Dermis microvascular lymphatic vessel endothelial cell (primary cell): ENCODE measurements at places on chromosomes 12 and 14. TPM values are rescaled to one million over a fixed set of nuclear protein-coding genes. Genes with fewer than 3 reads are reported as not detected.

Gene CDKN1B
- total RNA-seq = 68.8 and 73.6 TPM in 2 replicates

Gene TAS2R42
- not detected in 2 replicates for total RNA-seq

Gene ASIC1
- under 0.01 TPM in 1 of 2 replicates, not detected in the other for total RNA-seq

Gene TAS2R13
- 0.39 and 0.63 TPM in 2 replicates for total RNA-seq
